ENCODE measurements at places on chromosomes 6 and 20.

DNA sequence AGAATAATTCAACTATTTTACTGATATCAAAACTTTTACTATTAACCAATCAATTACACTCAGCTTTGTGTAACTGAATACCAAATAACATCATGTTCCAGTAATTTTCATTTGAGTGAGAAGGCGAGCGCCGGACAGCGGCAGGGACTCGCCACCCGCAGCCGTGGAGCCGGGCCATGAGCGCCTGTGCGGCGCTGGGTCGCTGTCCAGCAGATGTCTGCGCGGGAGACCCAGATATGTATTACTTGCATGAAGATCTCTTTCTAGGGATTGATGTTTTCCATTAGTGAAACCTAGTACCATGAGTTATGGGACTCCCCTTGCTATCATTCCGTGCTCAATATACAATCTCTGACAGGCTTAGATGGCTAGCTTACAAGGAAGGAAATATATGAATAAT is 245.1 kb upstream of the PRSS16 start:
- no peak for DNase-seq

- no peak for DNase-seq
Measured at GRCh38 chr6:61622601-61623000, 663.4 kb downstream of the KHDRBS2 start.

DNA sequence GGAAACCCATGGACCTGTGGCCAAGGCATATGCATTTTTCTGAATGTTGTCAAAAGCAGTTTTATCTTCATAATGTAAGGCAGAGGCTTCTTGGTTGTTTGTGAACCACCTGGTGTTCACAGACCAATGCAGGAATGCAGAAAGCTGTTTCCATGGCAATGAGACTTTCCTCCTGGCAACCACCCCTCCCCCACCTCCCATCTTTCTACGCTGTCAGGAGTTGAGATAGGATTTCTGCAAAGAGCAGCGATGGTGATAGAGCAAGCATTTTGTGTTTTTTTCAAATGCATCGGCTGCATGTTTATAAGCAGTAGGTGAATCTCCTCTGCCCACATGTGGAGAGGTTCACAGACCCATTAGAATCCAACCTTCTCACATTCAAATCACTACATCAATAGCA is 114.1 kb upstream of the SMLR1 start:
- DNase-seq: no peak

DNA sequence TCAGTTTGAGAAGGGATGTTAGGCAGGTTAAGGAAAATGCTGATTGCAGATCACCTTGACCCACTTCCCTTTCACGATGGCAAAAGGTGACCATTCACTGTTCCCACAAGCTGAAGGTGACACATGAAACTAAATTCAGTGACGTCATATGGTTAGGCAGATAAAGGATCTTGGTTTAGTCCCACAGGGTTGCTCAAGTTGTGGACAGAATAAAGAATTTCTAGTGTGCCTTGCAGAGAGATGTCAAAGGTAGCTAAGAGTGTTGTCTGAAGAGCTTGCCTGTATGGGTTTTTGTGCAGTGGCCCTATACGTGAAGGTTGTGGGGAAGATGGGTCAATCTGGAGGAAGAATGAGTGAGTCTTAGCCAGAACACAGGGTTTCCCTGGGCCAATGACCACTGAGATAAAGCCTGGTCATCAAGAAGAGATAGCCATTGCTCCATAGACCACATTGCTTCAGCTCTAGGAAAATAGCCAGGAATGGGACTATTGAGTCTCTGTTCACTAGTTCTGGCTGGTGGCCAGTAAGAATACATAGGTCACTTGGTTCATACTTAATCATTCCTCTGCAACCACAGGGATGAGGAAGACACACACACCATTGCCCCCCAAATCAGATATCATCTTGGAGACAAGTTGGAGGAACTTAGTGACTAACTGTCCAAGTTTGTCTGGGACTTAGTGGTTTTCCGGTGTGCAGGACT is 148.5 kb upstream of the ATXN1 start:
- DNase-seq: peak; percentile 54

GRCh38 chr20:47748823-47749222 is 36.5 kb downstream of the SULF2 start:
- DNase-seq: no peak

- DNase-seq: peak; percentile 72
Measured at GRCh38 chr6:137731960-137732616, 135.0 kb upstream of the TNFAIP3 start.

GRCh38 chr6:13113981-13114593 is 214.2 kb downstream of the TBC1D7 start:
- no peak for DNase-seq

DNA sequence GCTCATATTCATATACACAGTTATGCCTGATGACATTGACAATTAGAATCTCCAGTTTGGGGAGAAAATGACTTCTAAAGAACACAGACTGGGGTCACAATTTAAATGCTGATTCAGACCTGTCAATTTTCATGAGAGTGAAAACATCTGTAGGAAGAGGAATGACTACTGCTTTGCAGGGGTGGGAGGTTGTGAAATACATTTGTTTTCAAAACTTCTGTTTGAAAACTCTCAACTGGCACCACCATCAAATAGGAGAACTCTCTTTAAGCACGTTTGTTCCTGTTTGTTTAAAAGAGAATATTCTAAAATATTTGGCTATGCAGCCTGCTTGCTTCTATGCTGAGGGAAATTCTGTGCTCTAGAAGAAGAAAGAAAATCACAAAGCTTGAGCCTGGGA is 50.8 kb upstream of the ADGRF5 start:
- no peak for DNase-seq

GRCh38 chr6:119037941-119038623 is 40.4 kb downstream of the FAM184A start:
- DNase-seq: no peak

DNA sequence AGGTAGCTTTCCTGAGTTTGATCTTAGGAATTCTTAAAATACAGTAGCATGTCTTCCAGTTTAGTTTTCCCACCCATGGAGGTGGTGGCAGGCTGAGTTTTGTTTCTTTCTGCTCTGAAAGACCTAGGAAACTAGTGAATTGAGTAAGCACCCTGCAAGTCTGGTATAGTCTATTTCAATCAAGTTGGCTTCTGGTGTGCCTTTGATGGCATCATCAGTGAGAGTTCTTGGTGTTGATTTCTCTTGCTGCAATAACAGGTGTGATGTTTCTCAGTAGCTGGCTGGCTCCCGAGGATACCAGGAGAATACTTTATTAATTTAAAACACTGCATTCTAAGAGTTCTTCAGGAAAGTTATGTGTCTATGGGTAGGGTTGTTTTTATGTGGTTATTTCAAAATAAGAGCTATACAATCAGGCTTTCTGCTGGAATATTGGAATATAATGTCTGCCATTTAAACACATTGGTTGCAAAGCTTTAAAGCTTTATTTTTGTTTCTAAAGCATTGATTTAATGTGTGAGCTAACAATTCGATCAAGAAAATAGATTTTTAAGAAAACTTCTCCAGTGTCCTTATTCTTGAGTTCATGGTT is 19.0 kb downstream of the VAPB start:
- DNase-seq: no peak

GRCh38 chr6:105363100-105363754 is 39.7 kb downstream of the PREP start:
- peak; percentile 52 for DNase-seq

DNA sequence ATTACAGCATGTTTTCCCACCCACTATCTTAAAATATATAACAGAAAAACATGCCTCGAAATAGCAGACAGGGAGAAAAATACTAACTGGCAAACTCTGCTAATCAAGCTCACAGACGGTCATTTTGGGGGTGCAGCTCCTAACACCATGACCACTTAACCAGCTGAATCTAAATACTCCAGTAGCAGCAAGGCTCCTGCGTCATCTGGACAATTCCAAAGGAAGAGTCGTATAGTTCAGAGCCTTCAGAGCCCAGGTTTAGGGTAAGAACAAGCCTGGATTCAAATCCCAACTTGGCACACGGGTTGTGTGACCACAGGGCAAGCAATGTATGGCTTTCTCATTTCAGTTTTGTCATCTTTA is 81.3 kb upstream of the COL21A1 start:
- DNase-seq: no peak

- DNase-seq: no peak
Measured at GRCh38 chr6:60671369-60671768, 1614.7 kb downstream of the KHDRBS2 start.

DNA sequence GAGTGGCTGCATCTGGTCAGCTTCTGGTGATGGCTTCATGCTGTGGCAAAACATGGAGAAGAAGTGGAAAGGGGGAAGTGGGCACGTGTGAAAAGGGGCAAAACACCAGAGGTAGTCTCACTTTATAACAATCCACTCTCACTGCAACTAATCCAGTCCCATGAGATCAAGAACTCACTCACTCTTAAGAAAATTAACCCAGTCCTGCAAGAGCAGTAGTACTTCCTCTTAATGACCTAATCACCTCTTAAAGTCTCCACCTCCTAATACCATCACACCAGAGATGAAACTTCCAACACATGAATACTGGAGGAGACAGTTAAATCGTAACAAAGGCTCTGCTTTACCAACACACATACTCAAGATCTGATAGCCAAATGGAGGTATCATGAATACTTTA is 152.6 kb downstream of the THEMIS start:
- DNase-seq: no peak

GRCh38 chr6:81771097-81771496 is 18.6 kb upstream of the TENT5A start:
- no peak for DNase-seq

DNA sequence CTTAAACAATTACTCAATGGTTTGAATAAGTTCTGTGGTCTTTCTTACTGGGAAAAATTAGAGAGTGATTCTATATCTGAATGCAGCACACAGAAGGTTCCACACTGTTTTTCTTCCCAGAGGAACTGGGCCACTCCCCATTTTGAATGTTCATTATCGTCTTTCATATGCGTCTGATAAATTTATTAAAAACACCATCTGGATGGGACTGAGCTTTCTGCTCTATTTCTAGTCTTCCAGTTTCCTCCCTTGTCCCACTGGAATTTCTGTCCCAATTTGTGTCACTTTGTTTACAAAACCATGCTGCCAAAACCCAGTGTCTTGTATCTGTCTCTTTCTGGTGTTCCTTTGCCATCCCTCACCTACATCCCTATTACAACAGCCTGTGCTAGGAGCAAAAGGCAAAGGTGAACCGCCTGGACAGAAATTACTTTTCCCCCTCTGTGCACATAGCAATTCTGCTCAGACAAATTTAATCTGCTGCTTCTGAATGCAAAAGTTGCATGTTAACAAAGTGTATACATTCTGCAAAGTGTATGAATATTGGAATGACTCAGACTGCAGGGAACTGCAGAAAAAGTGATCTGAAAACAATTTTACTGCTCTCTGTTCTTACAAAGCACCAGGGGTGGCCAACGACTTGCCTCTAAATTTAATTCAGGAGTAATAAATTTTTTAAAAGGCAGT is 333.6 kb downstream of the BTBD9 start:
- DNase-seq: no peak

DNA sequence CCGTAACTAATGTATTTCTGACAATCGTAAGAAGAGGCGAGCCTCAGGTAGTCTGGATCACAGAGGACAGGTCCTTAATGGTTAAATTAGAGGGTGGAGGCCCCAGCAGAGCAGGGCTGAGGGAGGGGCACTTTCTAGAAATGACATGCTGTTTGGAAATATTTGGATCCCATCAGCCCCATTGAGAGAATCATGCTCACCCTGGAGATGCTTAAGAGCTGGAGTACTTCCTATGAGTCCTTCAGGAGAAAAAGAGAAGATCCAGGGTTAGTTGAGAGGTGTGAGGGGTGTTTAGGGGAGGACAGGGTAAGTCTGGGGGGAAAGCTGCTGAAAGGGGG is 123.0 kb downstream of the TCP11 start:
- no peak for DNase-seq

- DNase-seq: no peak
Measured at GRCh38 chr20:50578061-50578777, 68.0 kb downstream of the PTPN1 start.

GRCh38 chr6:31834367-31835250 is 7.1 kb downstream of the HSPA1B start:
- DNase-seq: peak; percentile 89

DNA sequence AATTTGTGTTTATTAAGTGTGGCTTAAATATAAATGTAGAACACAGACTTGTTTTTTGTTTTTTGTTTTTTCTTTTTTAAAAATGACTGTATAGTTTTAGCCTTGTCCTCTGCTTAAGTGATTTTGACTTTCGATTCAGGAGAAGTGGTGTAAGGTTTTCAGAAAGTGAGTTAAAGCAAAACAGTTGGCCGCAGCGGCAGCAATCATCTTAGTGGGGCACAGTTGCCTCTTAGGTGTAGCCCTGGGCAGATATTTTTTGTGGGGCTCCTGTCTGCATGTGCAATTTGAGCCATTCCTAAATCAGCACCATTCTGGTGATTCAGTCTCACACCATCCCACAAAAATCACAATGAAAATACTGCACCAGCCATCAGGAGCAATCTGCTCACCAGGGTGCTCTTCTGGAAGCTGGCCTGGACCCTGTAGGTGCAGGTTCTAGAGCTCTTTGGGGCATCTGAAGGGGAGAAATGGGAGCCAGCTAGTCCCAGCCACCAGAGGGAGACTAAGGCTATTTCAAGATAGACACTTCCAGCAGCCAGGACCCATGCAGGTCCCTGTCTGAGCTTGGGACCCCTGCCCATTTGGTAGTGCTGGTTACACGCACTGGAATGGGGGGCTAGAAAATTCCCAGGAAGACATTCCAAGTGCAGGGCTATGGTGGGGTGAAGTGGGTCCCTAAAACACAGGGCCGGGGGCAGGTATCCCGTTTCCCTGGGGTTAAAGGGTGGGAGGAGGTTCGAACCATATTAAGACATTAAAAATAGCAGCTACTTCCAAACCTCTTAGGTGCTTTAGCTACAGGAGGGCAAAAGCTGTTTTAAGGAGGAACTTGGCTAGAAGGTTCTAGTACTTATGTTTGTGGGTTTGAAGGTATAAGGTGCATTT is 156.6 kb downstream of the NFATC2 start:
- peak; percentile 53 for DNase-seq

GRCh38 chr6:14763139-14763538 is 482.7 kb upstream of the JARID2 start:
- no peak for DNase-seq

- no peak for DNase-seq
Measured at GRCh38 chr6:168265827-168266815, 53.5 kb downstream of the DACT2 start.

- no peak for DNase-seq
Measured at GRCh38 chr6:127998985-127999384, 98.1 kb upstream of the THEMIS start.

DNA sequence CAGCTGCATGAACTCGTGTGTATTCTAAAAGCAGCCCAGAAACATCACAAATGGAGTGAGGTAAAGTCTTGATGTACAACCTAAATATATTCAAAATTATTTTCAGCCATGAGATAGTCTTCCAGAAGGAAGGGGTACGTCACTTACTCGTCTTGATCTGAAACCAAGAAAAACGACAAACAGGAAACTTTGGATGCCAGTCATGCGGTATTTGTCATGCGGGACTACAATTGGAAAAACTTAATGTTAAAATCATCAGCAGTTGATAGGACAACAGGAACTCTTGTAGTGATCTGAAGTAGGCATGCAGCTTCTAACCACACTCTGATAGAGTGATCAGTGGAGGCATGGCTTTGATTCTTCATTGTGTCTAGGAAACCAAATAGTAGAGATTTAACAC is 29.7 kb downstream of the FAM217A start:
- DNase-seq: no peak

Data from astrocyte of the spinal cord (primary cell).